Pancreas (tissue), 10 donors: ENCODE measurements at places on chromosomes 16 and 17. TPM values are rescaled to one million over a fixed set of nuclear protein-coding genes. Genes with fewer than 3 reads are reported as not detected.

Gene ORAI3
- total RNA-seq = 12.2 TPM

Gene STX1B
- total RNA-seq = 1.4 TPM

Gene AXIN1
- total RNA-seq = 13.6 TPM

Gene MT4
- total RNA-seq = not detected

Gene CD300LG
- 0.69 TPM for total RNA-seq

Gene INCA1
- 0.46 TPM for total RNA-seq

Gene XPO6
- 32.6 TPM for total RNA-seq

- H3K4me1 ChIP-seq = no peaks in the 10 kb centered on the region
- H3K27me3 ChIP-seq = no peaks in the 10 kb centered on the region
- DNase-seq = peak; percentile 66
- no peak overlapping the region for H3K4me3 ChIP-seq
Observed at GRCh38 chr17:41496803-41497484, 7.2 kb upstream of the KRT36 start.

DNA sequence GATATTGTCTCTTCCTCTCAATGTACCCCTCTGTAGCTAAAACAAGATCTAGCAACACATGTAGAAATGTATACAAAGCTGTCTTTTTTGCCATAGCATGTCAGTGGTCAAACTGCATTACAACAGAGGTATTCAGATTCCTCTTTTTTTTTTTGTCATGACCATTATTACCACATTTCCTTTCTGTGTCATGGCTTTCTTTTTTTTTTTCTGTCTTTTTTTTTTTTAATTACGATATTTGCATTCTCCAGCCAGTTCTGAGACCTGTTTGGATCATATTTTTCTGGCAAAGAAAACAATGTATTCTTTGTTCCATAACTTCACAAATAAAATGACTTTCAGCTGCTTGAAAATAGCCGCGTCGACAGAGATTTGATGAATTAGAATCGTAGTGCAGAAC, 27.4 kb upstream of the CAPNS2 start:
- no peaks in the 10 kb centered on the region for H3K27me3 ChIP-seq
- H3K4me1 ChIP-seq = no peaks in the 10 kb centered on the region
- no peak overlapping the region for H3K4me3 ChIP-seq
- no peak overlapping the region for H3K27ac ChIP-seq
- H3K36me3 ChIP-seq = no peaks in the 10 kb centered on the region

- peaks cover 54% of the 10 kb centered on the region for H3K36me3 ChIP-seq
- no peak overlapping the region for H3K27ac ChIP-seq
- no peak overlapping the region for H3K4me3 ChIP-seq
- DNase-seq = no peak
Observed at GRCh38 chr16:83908798-83909197, 9.9 kb downstream of the MLYCD start.

GRCh38 chr17:31510308-31511194, 119.1 kb downstream of the RAB11FIP4 start:
- no peaks in the 10 kb centered on the region for H3K36me3 ChIP-seq
- H3K27me3 ChIP-seq = no peaks in the 10 kb centered on the region
- DNase-seq = no peak
- H3K27ac ChIP-seq = no peak overlapping the region

DNA sequence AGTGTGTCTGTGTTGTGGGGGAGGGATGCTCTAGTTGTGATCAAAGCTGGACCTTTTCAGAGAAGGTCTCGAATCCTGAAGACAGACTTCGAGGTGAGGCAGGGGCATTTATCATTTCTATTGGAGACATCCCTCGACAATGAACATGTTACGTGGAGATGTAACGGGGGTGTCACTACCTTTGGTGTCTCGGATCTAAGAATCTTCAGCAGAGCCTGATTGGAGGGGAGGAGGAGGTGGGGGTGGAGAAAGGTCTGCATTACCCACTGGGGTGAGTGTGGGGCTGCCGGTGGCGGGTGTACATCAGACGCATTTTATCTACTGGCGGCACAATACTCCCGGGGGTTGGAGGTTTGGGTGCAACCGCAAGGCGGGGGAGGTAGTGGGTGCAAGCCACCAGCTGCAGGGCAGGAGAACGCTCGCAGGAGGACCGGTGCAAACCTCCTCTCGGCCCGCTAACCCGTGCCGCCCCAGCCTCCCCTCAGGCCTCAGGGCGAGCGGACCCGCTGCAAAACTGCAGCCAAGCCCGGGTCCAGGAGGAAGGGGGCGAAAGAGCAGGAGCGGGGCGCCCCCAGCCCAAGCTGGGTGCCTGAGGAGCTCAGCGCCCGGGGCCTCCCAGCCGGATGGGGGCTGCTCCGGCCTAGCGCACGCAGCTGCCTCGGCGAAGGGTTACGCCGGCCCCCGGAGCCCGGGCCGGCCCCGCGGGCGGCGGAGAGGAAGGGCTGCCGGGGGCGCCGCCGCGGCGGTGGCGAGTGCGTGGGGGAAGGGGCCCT, 735 bp downstream of the ZNF652 start:
- H3K27me3 ChIP-seq = no peaks in the 10 kb centered on the region
- peaks cover 19% of the 10 kb centered on the region for H3K4me1 ChIP-seq
- H3K36me3 ChIP-seq = no peaks in the 10 kb centered on the region
- peak overlapping the region; percentile 90 for H3K27ac ChIP-seq

DNA sequence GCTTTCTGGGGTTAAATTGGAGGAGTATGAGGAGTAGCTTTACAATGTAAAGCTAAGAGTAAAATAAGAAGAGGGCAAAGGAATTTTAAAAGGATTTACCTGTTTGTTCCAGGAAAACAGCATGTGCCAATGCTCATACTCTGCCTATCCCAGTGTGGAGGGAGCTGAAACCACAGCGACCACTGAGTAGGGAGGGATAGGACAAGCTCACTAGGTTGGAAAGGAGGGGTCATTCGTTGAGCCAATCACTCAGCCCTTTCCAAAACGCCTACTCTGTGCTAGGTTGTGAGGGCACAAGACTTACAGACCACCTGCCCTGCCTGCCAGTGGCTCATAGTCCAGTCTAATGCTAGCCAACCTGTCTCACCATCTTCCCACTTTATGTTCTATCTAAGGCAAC, 1.1 kb upstream of the DNAJC7 start:
- H3K36me3 ChIP-seq = peaks cover 9% of the 10 kb centered on the region
- H3K27me3 ChIP-seq = no peaks in the 10 kb centered on the region
- DNase-seq = no peak
- H3K4me1 ChIP-seq = peaks cover 24% of the 10 kb centered on the region
- peak overlapping the region; percentile 86 for H3K27ac ChIP-seq

GRCh38 chr17:77445760-77446532, 305.2 kb downstream of the SEC14L1 start:
- no peaks in the 10 kb centered on the region for H3K4me1 ChIP-seq
- H3K27me3 ChIP-seq = no peaks in the 10 kb centered on the region
- DNase-seq = no peak
- no peak overlapping the region for H3K27ac ChIP-seq

DNA sequence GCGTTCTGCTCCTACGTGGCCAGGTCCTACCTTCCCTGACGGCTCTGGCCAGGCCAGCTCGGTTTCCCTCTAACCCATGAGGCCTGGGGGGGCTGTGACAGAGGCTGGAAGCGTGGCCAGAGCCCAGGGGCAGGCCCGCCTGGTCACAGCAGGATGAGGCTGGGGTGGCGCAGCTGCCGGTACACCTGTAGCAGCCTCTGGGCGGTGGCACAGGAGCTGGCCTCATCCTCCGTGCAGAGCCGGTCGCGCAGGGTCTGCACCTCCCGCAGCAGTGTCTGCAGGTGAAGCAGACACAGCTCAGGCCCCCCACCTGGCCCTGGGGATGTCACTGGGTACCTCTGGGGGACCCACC, 11.5 kb downstream of the FAAP100 start:
- no peak overlapping the region for H3K4me3 ChIP-seq
- DNase-seq = no peak
- no peaks in the 10 kb centered on the region for H3K27me3 ChIP-seq
- H3K4me1 ChIP-seq = no peaks in the 10 kb centered on the region
- H3K27ac ChIP-seq = no peak overlapping the region

GRCh38 chr16:59088431-59088830, 354.3 kb upstream of the GOT2 start:
- H3K27ac ChIP-seq = no peak overlapping the region
- H3K4me1 ChIP-seq = no peaks in the 10 kb centered on the region
- no peak for DNase-seq
- H3K4me3 ChIP-seq = no peak overlapping the region

DNA sequence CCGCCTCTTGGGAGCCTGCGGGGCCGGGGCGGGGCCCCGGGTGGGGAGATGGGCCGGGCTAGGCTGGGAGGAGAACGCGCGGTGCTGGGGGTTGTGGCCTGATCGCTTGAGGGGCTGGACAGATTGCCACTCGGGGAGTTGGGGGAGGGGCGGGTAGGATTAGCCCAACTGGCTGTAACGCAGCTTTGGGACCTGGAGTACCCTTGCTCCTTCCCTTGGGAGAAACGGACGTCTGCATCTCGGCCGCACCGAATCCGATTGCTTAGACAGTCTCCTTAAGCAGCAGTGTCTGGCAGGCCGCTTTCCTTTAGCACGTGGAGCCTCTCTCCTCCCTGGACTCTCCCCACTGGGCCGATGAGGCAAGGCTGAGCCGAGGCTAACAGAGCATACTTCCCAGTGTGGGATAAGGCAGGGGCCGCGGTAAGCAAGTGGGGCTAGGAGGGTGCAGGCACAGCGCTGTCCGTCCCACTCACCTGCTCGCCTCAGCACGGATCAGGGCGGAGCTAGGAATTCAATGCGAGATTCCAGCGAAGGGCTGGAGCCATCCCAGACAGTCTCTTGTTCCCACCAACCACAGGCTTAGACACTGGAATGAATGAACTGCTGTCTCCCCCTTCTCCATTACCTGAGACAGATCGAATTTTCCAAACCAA, 540 bp upstream of the ACLY start:
- peak overlapping the region; percentile 60 for H3K27ac ChIP-seq
- H3K4me3 ChIP-seq = peak overlapping the region; percentile 97
- peaks cover 22% of the 10 kb centered on the region for H3K4me1 ChIP-seq
- H3K36me3 ChIP-seq = no peaks in the 10 kb centered on the region

DNA sequence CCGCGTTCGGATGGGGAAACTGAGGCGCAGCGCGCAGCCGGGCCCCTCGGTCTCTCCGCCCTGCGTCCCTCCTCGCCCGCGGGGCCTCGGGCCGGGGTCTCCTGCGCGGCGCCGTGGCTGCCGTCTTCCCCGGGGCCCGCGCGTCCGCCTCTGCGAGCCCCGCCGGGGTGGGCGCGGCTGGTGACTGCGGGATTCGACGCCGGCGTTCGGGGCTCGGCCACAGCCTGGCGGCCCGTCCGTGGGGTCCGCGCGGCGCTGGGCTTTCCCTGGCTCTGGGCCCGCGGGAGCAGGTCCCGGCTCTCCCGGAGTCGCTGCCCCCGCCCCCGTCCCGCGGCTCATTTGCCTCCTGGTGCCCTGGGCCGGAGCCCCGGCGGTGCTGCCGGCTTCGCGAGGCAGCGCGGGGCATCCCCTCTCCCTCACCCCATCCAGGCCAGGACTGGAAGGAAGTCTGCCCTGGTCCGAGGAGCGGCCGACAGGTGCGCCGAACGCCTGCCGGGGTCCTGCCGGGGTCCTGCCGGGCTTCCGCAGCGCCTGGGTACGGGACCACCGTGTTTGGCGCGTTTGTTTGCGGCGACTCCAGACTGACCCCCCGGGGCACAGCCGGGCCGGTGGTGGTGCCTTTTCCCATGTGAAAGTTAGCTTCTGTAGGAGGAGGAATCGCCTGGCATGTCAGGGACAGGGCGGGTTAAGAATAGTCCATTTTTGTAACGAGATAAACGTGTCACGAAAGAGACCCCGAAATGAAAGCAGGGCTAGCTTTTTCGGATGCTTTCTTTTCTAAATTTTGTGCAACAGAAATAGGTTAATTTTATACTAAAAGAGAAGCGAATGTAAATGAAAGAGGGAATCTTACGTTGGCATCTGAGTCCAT, 671 bp downstream of the CHMP6 start:
- no peak for DNase-seq
- H3K4me3 ChIP-seq = peak overlapping the region; percentile 99
- H3K27me3 ChIP-seq = no peaks in the 10 kb centered on the region
- H3K36me3 ChIP-seq = peaks cover 22% of the 10 kb centered on the region
- peaks cover 15% of the 10 kb centered on the region for H3K4me1 ChIP-seq
- H3K27ac ChIP-seq = no peak overlapping the region

DNA sequence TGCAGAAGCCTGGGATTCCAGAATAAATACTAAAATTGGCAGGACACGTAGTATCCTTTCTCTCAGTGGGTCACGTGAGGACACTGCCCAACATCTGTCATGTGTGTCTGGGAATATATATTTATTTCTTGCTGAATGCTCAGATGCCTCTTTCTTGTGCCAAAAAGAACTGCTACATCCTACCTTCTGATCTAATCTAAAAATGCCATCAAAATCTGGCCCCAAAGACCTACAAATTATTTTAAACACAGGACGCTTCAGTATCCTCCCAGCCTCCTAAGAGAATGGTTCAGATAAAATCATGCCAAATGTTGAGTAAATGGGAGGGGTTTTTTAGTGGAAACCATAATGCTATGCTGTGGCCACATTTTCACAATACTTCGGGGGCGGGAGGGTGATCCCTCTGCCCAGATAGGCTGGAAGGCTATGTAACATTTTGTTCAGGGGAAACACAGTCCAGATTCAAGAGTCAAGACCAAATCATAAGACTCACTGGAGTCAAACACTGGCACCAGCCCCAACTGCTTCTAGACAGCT, 22.9 kb upstream of the CORO6 start:
- H3K4me3 ChIP-seq = no peak overlapping the region
- DNase-seq = no peak
- H3K27me3 ChIP-seq = no peaks in the 10 kb centered on the region
- H3K27ac ChIP-seq = no peak overlapping the region

- DNase-seq = no peak
- H3K27me3 ChIP-seq = no peaks in the 10 kb centered on the region
- H3K4me3 ChIP-seq = peak overlapping the region; percentile 52
- no peaks in the 10 kb centered on the region for H3K4me1 ChIP-seq
- no peaks in the 10 kb centered on the region for H3K36me3 ChIP-seq
Observed at GRCh38 chr16:4372001-4372577, 441 bp downstream of the VASN start.

GRCh38 chr16:35409503-35409902, 1950.1 kb downstream of the TP53TG3F start:
- H3K4me3 ChIP-seq = no peak overlapping the region
- H3K4me1 ChIP-seq = no peaks in the 10 kb centered on the region
- DNase-seq = no peak
- H3K36me3 ChIP-seq = no peaks in the 10 kb centered on the region
- H3K27ac ChIP-seq = no peak overlapping the region
